GF-D8 (cell line): ENCODE measurements at places on chromosomes 16 and 17.

GRCh38 chr17:3207367-3207766, at the start of gene OR1A1:
TSS of gene OR1A1 (plus strand) at chr17:3207667. CDS start at chr17:3215621, 7,954 bp downstream.
- DNase-seq, result no peak

DNA sequence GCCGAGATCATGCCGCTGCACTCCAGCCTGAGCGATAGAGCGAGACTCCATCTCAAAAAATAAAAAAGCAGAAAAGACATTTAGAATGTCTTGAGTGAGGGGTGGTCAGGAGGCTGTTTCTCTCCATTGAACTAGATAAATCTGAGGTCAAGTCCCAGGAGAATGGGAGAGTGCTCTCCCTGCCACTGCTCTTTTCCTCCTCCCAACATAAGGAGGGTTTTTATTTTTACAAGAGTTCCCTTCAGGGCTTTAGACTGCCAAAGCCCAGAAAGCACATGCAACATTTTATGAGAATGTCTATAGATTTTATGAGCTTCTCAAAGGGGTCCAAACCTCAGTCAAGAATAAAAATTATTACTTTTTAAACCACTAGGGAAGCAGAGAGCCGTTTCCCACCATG, 1.6 kb downstream of the RND2 start:
- no peak for DNase-seq

DNA sequence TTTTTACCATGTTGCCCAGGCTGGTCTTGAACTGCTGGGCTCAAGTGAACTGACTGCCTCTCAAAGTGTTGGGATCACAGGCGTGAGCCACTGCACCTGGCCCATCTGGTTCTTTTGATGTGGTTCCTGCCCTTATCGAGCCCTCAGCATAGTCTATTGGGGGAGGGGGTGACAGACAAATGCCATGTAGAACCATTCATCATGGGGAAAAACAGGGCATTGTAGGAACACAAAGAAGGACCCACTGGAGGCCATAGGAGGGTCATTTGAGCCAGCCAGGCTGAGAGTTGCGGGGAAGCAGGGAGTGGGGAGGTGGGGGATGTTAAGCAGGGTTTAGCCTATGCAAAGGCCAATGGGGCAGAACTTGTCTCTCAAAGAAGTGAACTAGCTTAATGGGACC, 11.9 kb downstream of the SEC14L5 start:
- no peak for DNase-seq

- DNase-seq, result no peak
Observed at GRCh38 chr17:49779739-49780231, 8.7 kb upstream of the KAT7 start.

DNA sequence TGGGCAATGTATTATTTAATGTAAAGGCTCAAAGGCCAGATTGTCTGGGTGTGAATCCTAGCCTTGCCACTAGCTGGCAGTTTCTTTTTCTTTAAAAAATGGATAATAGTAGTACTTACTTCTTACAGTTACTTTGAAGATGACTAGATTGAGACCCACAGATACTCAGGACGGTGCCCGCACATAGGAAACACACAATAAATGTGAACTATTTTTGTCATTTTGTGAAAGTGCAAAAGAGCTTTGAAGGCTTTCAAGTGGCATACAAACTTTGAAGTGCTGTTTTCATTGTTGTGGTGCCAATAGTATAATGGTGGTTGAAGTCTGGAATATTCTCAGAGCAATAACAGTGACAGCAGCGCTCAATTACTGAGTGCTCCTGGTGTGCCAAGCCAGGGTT, 63.6 kb downstream of the OTOA start:
- no peak for DNase-seq

DNA sequence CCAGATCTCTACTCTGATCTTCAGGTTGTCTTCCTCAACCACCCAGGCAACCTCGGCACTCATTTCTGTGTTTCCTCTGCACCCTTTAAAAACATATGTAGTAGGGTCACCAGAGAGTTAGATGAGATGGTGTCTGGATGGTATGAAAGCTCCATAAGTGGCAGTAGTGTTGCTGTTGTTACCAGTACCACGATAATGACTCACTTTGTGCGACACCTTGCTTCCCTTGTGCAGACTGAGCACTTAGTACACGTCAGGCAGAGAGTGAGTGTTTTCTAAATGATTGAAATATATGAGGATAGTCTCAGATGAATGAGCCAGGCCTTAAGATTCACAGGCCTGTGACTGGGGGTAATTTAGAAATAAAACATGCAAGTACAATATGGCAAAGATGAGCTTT, 188.7 kb downstream of the MAF start:
- DNase-seq, result no peak

GRCh38 chr17:59666235-59666634, 41.0 kb downstream of the PTRH2 start:
- DNase-seq, result no peak

GRCh38 chr17:17824119-17824782, 12.5 kb downstream of the SREBF1 start:
- DNase-seq, result no peak

DNA sequence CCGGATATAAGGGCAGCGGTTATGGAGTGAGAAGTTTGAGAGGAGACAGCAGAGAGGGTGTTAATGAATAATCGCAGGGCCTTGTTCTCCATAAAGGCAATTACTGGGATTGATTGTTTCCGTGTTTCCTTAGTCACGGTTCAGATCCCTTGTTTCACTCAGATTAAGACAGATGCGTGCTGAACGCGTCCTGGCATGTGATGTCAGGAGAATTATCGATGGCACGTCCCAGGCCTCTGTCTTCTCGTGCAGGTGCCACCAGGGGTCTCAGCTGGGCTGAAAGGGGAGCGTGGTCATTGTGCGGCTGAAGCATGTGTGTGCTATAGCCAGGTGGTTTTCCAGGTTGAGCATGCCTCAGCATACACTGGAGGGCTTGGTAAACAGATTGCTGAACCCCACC, 142.4 kb upstream of the NOL11 start:
- DNase-seq, result no peak

DNA sequence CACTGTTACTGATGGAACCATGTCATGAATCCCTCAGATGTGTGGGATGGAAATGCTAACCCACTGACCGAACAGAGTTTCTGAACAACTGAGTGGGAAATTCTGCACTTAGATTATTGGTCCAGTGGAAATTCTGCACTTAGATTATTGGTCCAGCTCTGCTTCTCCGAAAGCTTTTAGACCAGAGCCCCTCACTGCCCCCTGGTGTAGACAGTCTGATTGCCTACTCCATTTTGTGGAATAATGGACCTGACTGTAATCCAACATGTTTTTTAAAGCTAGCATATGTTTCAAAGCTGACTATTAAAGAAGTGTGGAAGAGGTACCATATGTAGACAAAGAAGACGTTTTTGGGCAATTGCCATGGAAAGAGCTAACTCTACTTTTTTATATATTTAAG, 50.3 kb upstream of the TBX2 start:
- no peak for DNase-seq

GRCh38 chr17:15341385-15341849, at the start of gene TEKT3:
TSS of gene TEKT3 (minus strand) at chr17:15341597. CDS start at chr17:15331585, 10,012 bp downstream.
- no peak for DNase-seq

GRCh38 chr16:13298666-13299065, 397.3 kb downstream of the SHISA9 start:
- DNase-seq, result no peak

DNA sequence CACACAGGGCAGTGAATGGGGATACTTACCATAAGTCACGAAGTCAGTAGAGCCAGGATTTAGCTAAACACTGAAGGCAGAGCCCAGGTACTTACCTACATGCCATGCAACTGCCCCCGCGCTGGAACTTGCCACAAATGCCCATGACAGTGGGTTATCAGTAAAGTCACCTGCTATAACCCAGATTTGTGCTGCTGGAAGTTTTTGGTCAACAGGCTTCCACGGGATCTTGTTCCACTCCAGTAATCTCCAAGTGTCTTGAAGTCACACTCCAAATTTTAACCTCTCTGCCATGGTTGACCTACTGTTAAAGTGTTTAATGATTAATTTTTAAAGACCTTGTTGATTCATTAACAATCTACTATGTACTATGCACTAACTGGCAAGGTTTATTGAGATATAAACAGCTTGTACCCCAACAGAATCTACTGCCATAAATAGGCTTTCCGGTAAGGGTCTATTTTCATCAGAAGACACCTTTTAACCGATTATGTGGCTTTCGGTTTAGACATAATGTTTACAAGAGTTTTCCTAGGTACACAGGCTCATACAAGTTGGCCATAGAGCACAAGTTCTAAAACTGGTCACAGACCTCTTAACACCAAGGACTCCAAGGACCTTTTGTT, 6.3 kb upstream of the SLC5A11 start:
- DNase-seq, result no peak

- peak; percentile 71 for DNase-seq
Observed at GRCh38 chr17:49676276-49676868, 1.5 kb downstream of the SPOP start.

GRCh38 chr17:27879987-27880608, 13.1 kb downstream of the LYRM9 start:
- no peak for DNase-seq

GRCh38 chr16:48831076-48831722, 221.2 kb upstream of the N4BP1 start:
- no peak for DNase-seq

DNA sequence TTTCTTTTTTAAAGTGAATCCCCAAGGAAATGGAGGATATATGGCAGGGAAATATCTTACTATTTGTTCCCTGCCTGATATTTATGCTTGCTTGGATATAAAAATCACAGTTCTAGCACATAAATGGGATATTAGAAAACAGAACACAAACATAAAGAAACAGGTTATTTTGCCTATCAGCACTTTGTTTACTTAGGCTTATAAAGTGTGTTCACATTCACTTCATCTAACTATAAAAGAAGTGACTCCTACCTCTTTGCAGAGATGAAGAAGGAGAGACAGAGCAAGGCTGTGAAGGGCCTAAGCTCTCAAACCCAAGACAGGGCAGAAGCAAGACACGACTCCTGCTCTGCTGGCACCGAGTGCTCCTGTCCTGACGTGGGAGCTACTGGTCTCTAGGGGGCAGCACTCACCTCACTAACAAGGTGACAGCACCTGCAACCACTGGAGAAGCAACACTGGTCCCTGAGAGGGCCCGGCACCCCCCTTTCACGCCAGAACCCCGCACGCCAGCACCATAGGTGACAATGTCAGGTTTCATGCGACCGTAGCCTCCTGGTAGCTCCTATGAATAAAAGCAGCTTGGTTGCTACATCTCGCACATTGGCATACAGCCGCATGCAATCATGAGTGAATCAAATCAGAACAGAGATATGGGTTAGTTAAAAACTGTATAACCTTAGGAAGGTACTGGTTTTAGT, 32.0 kb downstream of the MBTPS1 start:
- DNase-seq, result no peak

- no peak for DNase-seq
Observed at GRCh38 chr17:34452769-34453168, 89.7 kb upstream of the CCL1 start.

- DNase-seq, result no peak
Observed at GRCh38 chr17:17059301-17059890, 17.1 kb downstream of the MPRIP start.

GRCh38 chr17:1058423-1059130, 61.6 kb downstream of the TIMM22 start:
- DNase-seq, result no peak

DNA sequence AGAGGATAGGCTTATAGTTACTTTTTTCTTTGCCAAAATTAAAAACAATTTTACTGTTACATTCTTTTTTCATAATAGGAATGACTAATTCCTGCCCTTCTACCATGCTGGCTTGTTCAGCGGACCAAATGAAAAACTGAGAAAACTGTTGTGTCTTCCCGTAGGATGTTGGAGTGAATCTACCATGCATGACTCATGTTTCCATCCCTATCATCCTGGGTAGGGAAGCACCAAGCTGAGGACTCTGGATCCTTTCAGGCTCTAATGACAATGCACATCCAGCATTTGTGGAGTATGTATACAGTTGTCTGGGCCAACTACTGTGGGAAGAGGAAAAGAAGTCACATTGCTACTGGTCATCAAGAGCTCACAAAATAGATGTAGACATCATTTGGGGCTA, 41.1 kb upstream of the DHX8 start:
- no peak for DNase-seq

- DNase-seq, result no peak
Observed at GRCh38 chr17:54899201-54899600, 1.5 kb upstream of the TOM1L1 start.

GRCh38 chr16:31352376-31353115, 2.4 kb upstream of the ITGAX start:
- DNase-seq, result peak; percentile 15

GRCh38 chr17:49452661-49453060, 38.0 kb upstream of the PHB1 start:
- no peak for DNase-seq

- DNase-seq, result no peak
Observed at GRCh38 chr17:57228911-57229310, 27.4 kb upstream of the MSI2 start.

- peak; percentile 52 for DNase-seq
Observed at GRCh38 chr17:41957031-41957868, 9.3 kb upstream of the CNP start.

- no peak for DNase-seq
Observed at GRCh38 chr16:30997725-30998711, 12.4 kb downstream of the STX1B start.

DNA sequence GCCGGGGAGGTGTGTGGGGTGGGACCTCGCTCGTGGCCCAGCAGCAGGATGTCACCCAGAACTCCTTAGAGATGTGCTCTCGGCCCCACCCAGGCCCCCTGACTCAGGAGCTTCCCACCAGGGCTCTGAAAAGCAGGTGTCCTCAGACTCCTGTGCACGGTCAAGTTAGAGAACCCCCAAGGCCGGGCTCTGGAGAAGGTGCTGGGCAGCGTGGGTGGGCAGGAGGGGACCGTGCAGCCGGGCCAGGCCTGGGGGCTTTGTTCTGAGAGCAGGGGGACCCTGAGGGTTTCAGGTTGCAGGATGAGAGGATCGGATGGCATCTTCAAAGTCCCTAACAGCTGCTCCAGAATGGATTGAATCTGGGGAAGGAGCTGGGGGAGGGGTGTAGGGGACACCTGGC, 164.4 kb upstream of the CIBAR2 start:
- DNase-seq, result no peak

DNA sequence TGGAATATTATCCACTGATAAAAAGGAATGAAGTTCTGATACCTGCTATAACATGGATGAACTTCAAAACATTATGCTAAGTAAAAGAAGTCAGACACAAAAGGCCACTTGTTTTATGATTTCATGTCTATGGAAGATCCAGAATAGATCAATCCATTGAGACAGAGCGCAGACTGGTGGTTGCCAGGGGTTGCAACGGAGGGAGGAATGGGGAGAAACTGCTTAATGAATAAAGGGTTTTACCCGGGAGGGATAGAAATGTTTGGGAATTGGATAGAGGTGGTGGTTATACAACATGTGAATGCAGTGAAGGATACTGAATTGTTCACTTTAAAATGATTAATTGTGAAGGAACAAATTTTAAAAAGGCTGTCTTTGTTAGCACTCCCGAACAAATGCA, 30.2 kb downstream of the WDR59 start:
- no peak for DNase-seq

- no peak for DNase-seq
Observed at GRCh38 chr16:3573146-3573815, 3.9 kb downstream of the NLRC3 start.

- no peak for DNase-seq
Observed at GRCh38 chr17:47955497-47956461, 1.9 kb downstream of the PRR15L start.

GRCh38 chr16:53984936-53985335, 281.0 kb downstream of the FTO start:
- DNase-seq, result no peak
